Psoas muscle (tissue), 8 donors: ENCODE measurements at places on chromosomes 6 and 20. TPM values are rescaled to one million over a fixed set of nuclear protein-coding genes. Genes with fewer than 3 reads are reported as not detected.

The VSX1 gene
- total RNA-seq, result not detected

The FAM8A1 gene
- total RNA-seq, result 16.4 TPM

The CALHM4 gene
- 1.2 TPM for total RNA-seq

DNA sequence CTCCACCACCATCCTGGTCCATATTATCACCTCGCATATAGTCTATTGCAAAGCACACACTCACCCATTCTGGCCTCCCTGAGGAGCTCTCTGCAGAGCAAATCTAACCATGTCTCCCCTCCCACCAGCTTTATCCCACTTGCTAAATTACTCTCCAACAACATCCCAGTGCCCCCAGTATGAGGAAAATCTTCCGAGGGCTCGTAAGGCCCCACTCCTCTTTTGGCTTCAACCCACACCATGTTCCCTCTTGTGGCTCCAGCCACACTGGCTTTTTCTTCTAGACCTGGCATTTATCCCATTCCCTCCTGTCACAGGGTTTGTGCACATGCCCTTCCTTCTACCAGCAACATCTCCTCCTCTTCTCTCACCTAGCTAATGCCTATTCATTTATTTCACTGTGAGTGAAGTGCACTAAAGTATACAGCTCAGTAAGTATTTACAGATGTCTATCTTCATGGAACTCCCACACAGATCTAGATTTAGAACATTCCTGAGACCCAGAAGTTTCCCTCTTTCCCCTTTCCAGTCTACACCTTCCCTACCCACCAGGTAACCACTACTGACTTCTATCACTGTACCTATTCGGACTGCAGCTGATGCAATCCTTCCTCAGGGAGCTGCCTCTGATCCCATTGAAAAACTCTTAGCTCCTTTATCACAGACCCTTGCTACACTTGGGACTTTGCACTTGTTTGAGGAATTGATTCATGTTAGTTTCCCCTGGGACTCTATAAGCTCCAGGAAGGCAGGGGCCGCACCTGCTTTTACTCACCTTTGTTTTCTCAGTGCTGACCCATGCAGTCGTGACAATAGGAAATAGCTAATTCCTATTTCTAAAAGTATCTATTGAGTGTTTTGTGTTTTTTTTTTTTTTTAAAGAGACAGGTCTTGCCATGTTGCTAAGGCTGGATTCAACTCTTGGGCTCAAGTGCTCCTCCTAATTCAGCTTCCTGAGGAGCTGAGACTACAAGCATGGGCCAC is 15.5 kb downstream of the MRPL14 start:
- no peak for DNase-seq

DNA sequence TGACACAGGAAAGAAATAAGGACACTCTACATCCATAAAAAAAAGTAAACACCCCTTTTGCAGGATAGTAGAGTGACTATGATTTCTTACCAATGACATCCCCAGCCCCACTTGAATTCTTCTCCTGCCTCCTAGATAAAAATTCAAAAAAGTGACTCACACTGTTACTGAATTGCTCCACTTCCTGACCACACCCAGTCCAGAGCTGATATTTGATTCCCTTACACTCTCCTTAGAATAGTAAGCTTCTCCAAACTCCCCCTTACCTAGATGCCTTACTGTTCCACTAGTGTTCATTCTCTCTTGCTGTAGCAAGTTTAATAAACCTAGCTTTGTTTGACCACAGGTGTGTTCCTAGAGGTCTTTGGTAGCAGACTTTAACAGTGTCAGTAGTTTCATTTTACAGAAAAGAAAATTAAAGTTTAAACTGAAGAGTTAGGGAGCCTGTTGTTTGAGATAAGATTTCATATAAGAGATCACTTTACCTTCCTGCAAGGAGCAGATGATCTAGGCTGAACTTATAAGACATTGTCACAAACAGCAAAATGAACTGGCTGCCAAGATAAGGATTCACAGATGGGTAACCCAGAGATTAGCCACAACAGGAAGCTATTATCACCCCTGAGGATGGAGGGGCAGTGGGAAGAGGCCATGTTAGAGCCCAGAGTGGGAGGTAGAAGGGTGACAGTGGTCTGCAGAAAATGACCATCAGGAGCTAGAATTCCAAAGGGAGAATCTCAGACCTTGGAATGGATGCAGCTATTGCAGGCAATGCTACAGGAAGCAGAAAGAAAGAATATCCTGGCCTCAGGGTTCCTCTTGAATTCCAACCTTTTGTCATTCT is 28.4 kb upstream of the BTN3A2 start:
- no peak for DNase-seq

GRCh38 chr20:34985461-34986310 is 30.0 kb downstream of the MYH7B start:
- peak; percentile 48 for DNase-seq
